Esophagus muscularis mucosa (tissue), 4 donors: ENCODE measurements at places on chromosomes 13 and 19.

- no peak for DNase-seq
- H3K27me3 ChIP-seq: no peaks in the 10 kb centered on the region
- H3K4me1 ChIP-seq: peaks cover 22% of the 10 kb centered on the region
- no peak overlapping the region for H3K27ac ChIP-seq
- peaks cover 3% of the 10 kb centered on the region for H3K36me3 ChIP-seq
- H3K4me3 ChIP-seq: no peak overlapping the region
Measured at GRCh38 chr13:30253830-30254229, 53.5 kb downstream of the KATNAL1 start.

GRCh38 chr13:94859278-94859691 lies 146.9 kb upstream of the SOX21 start:
- H3K4me1 ChIP-seq: peaks cover 12% of the 10 kb centered on the region
- no peak overlapping the region for H3K4me3 ChIP-seq
- H3K36me3 ChIP-seq: no peaks in the 10 kb centered on the region
- no peak overlapping the region for H3K27ac ChIP-seq
- H3K27me3 ChIP-seq: no peaks in the 10 kb centered on the region
- DNase-seq: no peak

DNA sequence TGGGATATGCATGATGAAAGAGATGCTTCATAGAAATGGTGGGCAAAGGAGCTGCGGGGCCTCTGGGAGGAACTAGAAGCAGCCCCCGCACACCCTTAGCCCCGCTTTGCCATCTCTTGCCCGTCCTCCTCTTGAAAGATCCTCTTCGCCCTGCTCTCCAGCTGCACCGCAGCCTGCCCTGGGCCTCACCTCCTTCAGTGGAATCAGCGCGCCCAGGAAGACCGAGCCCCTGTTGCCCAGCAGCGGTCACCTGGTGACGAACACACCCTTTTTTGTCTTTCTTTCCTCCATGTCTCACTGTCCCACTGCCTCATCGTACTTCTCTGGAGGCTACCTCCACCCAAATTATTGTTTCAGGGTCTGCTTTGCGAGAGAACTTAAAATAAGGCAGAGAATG lies 807.6 kb downstream of the UQCRFS1 start:
- H3K36me3 ChIP-seq: no peaks in the 10 kb centered on the region
- DNase-seq: no peak
- H3K4me3 ChIP-seq: no peak overlapping the region
- H3K27me3 ChIP-seq: no peaks in the 10 kb centered on the region

GRCh38 chr19:41893899-41894298 lies 10.9 kb downstream of the ARHGEF1 start:
- H3K27ac ChIP-seq: no peak overlapping the region
- peaks cover 76% of the 10 kb centered on the region for H3K36me3 ChIP-seq
- no peaks in the 10 kb centered on the region for H3K27me3 ChIP-seq

DNA sequence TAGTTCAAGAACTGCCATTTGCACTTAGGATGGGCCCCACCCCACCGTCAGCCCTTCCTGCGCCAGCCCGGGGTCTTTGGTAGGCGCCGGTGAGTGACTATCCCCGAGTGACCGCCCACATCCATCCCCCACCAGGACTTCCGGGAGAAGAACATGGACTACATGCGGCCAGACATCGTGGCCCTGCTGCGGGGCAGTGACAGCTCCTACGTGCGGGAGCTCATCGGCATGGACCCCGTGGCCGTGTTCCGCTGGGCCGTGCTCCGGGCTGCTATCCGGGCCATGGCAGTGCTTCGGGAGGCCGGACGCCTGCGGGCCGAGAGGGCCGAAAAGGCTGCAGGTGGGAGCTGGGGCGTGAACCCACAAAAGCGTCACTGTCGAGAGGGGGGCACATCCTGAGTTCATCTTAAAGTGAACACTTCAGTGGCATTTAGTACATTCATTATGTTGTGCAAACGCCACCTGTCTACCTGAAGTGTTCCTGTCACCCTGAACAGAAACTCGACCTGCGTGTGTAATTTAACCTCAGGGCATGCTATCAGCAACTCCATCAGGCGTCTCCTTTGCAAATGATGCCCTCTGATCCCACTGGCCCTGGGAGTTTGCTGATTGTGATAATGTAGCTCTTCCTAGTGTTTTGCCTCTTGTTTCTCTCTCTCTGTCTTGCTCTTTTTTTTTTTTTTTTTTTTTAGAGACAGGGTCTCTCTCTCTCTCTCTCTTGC lies 42.4 kb upstream of the USE1 start:
- H3K36me3 ChIP-seq: peaks cover 98% of the 10 kb centered on the region
- no peaks in the 10 kb centered on the region for H3K4me1 ChIP-seq
- no peak for DNase-seq
- H3K27ac ChIP-seq: no peak overlapping the region

DNA sequence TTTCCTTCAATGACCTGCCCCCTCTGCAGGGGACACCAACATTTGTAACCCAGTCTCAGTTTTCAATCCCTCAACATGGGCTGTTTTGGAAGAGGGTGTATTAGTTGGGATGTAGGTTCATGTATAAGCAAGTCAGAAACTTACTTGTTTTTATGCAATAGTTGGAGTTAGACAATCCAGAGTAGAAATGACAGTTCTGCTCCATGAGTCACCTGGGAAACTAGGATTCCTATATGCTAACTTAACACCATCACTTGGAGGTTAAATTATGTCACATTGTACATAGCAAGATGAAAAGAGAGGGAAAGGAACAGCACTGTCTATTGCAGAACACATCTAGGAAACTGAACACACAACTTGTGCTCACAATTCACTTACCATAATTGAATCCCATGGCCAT lies 436.4 kb downstream of the RFC3 start:
- no peaks in the 10 kb centered on the region for H3K36me3 ChIP-seq
- no peak for DNase-seq
- no peak overlapping the region for H3K4me3 ChIP-seq

DNA sequence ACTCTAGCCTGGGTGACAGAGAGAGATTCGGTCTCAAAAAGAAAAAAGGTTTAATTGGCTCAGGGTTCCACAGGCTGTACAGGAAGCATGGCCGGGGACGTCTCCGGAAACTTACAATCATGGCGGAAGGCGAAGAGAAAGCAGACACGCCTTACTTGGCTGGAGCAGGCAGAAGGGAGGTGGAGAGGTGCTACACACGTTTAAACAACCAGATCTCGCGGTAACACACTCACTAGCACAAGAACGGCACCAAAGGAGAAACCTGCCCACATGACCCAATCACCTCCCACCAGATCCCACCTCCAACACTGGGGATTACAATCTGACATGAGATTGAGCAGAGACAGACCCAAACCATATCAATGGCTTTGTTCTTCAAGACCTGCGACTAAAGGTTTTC lies 12.8 kb downstream of the CASP14 start:
- H3K27ac ChIP-seq: no peak overlapping the region
- H3K4me3 ChIP-seq: no peak overlapping the region
- H3K36me3 ChIP-seq: no peaks in the 10 kb centered on the region
- no peaks in the 10 kb centered on the region for H3K4me1 ChIP-seq

DNA sequence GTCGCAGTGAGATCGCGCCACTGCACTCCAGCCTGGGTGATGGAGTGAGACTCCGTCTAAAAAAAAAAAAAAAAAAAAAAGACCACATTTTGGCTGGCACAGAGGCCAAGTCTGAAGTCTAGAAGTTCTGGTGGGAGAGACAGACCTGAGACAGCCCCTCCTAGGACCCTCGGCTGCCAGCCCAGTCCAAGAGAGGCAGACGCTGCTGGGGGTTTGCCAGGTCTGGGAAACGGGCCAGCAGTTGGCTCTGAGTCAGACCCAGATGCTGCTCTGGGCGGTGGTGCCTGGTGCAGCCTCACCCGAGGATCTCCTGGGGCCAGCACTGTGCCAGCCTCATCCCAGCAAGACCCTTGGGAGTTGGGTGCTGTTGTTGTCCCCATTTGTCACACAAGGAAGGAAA lies 5.8 kb downstream of the FCHO1 start:
- no peaks in the 10 kb centered on the region for H3K27me3 ChIP-seq
- H3K4me3 ChIP-seq: no peak overlapping the region
